Spleen (tissue), 13 donors: ENCODE measurements at places on chromosomes 7 and 10. TPM values are rescaled to one million over a fixed set of nuclear protein-coding genes. Genes with fewer than 3 reads are reported as not detected.

The PDK4 gene
- polyA plus RNA-seq: 21.1 TPM

The MMRN2 gene
- 5.9 TPM for polyA plus RNA-seq

The IKZF1 gene
- polyA plus RNA-seq: 36.4 TPM

DNA sequence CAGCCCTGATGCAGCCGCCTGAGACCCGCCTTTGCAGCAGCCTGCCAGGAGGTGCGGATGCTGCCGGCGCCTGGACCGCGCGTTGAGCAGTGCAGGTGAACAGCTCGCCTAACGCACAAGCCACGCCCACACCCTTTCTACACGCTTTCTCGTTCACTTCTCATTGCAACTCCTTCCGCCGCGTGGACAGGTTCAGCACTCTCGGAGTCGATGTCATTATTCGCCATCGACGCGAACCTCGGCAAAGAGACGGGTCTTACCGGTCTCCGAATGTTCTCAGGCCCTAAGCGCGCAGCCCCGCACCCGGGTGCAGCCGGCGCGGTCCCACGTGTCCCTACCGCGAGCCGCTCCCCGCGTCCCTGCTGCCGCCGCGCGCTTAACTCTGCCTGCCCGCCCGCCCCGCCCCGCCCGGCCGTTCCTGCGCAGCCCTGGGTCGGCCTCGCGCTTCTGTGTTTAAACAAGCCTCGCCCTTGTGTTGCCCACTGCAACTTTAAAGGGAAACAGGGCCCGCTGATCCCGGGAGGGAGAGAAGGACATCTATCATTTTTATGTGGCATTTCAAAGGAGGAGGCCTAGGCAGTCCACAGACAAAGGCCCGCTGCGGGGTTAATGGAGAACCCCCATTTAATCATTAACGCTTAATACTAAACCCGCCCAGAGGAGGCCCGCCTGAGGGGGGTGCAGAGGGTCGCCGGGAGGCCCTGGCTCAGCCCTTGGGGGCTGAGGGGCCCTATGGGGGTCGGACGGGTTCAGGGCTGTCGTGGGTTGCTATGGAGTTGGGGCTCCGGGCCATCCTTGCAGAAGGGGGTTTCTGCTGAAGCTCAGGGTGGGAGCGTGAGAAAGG is 128.5 kb downstream of the WDR11 start:
- no peaks in the 10 kb centered on the region for H3K36me3 ChIP-seq
- peaks cover 96% of the 10 kb centered on the region for H3K27me3 ChIP-seq
- H3K4me1 ChIP-seq: peaks cover 13% of the 10 kb centered on the region
- no peak for DNase-seq

DNA sequence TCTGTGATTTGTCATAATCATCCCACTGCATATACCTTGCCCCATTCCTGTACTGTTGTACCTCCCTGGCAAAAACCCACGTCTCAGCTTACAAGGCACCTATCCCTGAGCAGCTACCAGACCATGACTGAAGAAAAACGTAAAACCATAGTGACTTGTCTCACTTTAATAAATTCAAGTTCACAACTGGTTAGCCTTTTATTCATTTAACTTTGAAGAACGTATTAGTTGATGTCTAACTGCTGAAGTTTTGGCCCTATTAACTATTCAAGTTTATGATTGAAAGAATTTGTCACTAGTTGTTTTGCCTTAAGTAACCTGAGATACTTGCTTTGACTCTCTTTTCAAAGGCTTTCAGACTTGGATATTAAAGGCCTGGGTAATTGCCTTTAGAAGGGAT is 59.7 kb downstream of the GALNT11 start:
- no peaks in the 10 kb centered on the region for H3K27me3 ChIP-seq
- no peak overlapping the region for H3K4me3 ChIP-seq
- no peak for DNase-seq
- H3K27ac ChIP-seq: no peak overlapping the region
- no peaks in the 10 kb centered on the region for H3K4me1 ChIP-seq

GRCh38 chr10:6701289-6701688 is 121.2 kb upstream of the PRKCQ start:
- no peaks in the 10 kb centered on the region for H3K4me1 ChIP-seq
- no peak overlapping the region for H3K27ac ChIP-seq
- H3K4me3 ChIP-seq: no peak overlapping the region
- no peaks in the 10 kb centered on the region for H3K27me3 ChIP-seq
- H3K36me3 ChIP-seq: no peaks in the 10 kb centered on the region
- no peak for DNase-seq

GRCh38 chr10:8581521-8582225 is 527.2 kb downstream of the GATA3 start:
- no peak overlapping the region for H3K4me3 ChIP-seq
- H3K27me3 ChIP-seq: no peaks in the 10 kb centered on the region
- no peaks in the 10 kb centered on the region for H3K36me3 ChIP-seq
- no peaks in the 10 kb centered on the region for H3K4me1 ChIP-seq

- peak; percentile 89 for DNase-seq
- no peaks in the 10 kb centered on the region for H3K27me3 ChIP-seq
- no peaks in the 10 kb centered on the region for H3K36me3 ChIP-seq
- peaks cover 7% of the 10 kb centered on the region for H3K4me1 ChIP-seq
Measured at GRCh38 chr7:149713731-149714068, 59.7 kb downstream of the ZNF467 start.

DNA sequence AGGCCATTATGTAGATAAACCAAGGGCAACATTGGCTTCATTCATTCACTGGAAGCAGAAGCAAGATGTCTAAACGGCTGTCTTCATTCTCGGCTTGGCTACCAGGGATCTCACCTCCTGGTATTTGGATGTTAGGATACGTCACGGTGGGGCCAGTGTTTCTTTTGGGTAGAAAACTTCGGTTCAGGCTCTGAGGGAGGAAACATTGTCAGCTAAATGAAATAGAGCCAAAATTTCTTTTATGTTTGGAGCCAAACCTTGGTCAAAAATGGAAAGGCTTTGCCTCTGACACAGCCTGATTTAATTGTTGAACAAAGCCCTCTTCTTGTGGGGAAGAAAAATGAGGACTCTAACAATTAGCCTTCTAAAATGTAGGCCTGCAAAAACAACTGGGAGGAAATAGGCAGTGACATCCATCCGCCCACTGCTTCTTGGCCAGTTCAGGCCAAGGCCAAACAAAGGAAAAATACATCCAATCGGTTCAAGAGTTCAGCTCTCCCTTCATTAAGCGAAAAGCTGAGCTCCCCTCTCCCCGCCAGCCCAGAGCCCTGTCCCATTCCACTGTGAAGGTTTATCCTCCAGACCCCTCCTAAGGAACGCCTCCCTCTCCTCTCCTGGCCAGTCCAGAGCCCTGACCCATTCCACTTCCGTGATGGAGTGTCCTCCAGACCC is 44.4 kb downstream of the PFKFB3 start:
- peaks cover 34% of the 10 kb centered on the region for H3K36me3 ChIP-seq
- peaks cover 13% of the 10 kb centered on the region for H3K4me1 ChIP-seq
- no peak for DNase-seq
- no peak overlapping the region for H3K4me3 ChIP-seq
- no peaks in the 10 kb centered on the region for H3K27me3 ChIP-seq
- H3K27ac ChIP-seq: peak overlapping the region; percentile 56

GRCh38 chr7:135109976-135110375 is 37.9 kb upstream of the TMEM140 start:
- no peak for DNase-seq
- no peaks in the 10 kb centered on the region for H3K4me1 ChIP-seq
- no peak overlapping the region for H3K4me3 ChIP-seq

DNA sequence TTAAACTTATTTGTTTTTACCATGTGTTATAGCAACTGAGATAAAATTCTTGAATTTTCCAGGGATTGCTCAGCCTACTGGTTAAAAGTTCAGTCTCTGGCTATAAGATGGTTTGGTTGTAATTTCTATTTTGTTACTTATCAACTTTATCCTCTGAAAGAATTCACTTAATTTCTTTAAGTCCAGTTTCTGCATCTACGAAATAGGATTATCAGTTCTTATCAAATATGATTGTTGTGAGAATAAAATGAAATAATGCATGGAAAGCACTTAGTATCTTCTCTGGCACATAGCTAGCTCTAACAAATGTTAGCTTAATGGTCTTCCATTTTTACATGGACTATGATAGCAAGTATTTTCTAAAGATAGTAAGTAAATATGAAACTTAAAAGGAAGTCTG is 53.3 kb downstream of the SEMA3D start:
- no peaks in the 10 kb centered on the region for H3K36me3 ChIP-seq
- no peaks in the 10 kb centered on the region for H3K27me3 ChIP-seq
- no peaks in the 10 kb centered on the region for H3K4me1 ChIP-seq
- no peak overlapping the region for H3K4me3 ChIP-seq

DNA sequence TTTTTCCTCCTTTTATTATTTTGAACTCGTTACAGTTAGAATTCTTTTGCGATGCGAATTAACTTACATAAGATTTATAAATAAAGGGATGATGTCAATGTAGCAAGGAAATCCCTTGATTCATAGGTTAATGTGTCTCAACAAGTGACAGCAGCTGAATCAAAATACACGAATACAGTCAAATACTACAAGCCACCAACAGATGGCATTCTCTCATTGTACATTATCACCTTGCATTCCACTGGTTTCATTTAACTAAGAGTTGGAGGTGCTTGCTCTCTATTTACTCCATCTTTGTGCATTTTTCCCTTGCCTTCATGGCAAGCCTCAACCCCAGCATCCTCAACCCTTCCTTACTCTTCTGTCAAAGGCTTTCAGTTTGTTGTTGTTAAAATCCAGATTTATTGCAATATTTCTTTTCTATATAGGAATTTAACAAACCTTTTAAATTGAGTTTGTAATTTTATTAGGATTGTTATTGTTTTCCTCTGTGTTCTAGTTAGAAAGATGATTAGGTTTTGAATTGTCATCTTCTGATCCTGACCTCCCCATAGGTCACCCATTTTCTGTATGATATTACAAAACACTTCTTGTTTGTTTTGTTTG is 78.3 kb downstream of the SLC25A40 start:
- no peaks in the 10 kb centered on the region for H3K36me3 ChIP-seq
- no peak overlapping the region for H3K4me3 ChIP-seq
- DNase-seq: no peak
- H3K4me1 ChIP-seq: no peaks in the 10 kb centered on the region

DNA sequence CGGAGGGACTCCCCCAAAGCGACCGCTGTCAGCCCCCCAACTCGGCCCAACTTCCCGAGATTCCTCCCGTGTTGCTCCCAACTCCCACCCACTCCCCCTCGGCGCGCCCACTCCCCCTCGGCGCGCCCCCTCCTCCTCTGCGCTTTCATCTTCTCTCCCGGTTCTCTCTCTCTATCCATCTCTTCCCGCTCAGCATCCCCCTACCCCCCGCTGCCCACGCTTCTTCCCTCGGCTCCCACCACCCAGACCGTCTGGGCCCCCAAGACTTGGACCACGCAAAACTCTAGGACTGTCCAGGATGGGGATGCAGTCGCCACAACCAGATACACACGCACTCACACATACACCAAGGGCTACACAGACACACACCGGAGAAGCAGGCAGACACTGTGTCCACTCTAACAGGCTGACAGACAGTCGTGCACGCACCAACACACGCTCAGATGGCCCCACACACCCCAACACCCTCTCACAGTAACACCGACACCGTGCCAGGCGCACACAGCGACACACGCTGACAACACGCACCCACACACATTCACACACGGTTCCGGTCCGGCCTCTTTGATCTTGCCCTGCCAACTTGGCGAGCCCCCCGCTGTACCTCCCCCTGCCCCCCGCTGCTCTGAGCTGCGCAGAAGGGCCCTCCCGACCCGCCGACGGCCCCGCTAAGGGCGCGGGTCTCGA is 1.1 kb downstream of the GRID1 start:
- peak overlapping the region; percentile 44 for H3K4me3 ChIP-seq
- DNase-seq: peak; percentile 54
- no peak overlapping the region for H3K27ac ChIP-seq

- no peaks in the 10 kb centered on the region for H3K27me3 ChIP-seq
- H3K27ac ChIP-seq: peak within 1 kb of the TSS; percentile 91
- DNase-seq: peak; percentile 96
- H3K4me1 ChIP-seq: peaks cover 60% of the 10 kb centered on the region
- no peaks in the 10 kb centered on the region for H3K36me3 ChIP-seq
Measured at GRCh38 chr7:26291699-26292538, at the start of gene SNX10. Gene SNX10 (plus strand): TSS chr7:26291862. CDS start chr7:26346443, 54,581 bp downstream.

GRCh38 chr10:88858491-88858890 is 6.8 kb upstream of the ANKRD22 start:
- H3K27ac ChIP-seq: no peak overlapping the region
- H3K4me1 ChIP-seq: no peaks in the 10 kb centered on the region
- H3K4me3 ChIP-seq: no peak overlapping the region
- no peaks in the 10 kb centered on the region for H3K36me3 ChIP-seq
- DNase-seq: no peak
- H3K27me3 ChIP-seq: no peaks in the 10 kb centered on the region

DNA sequence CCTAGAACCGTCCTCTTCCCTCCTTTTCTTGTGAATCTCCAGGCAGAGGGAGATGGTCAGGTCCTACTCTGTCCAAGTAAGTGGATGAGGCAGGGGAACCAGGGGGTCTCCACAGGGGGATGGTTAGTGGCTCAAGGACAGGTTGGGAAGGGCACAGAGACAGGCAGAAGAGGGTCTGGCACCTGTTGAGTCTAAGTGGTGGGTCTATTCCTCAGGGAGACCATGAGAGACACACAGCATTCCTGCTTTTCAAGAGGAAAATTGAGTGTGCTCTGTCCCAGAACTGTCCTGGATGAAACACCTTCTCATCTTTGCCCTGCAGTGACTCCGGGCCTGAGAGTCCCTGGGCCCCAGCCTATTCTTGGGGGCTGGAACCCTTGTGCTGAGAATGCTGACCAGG is 184.8 kb upstream of the GALNT17 start:
- no peaks in the 10 kb centered on the region for H3K36me3 ChIP-seq
- DNase-seq: no peak
- no peaks in the 10 kb centered on the region for H3K4me1 ChIP-seq
- H3K27ac ChIP-seq: no peak overlapping the region

GRCh38 chr7:11726794-11727155 is 105.2 kb downstream of the THSD7A start:
- no peak for DNase-seq
- no peaks in the 10 kb centered on the region for H3K4me1 ChIP-seq
- H3K4me3 ChIP-seq: no peak overlapping the region
- no peak overlapping the region for H3K27ac ChIP-seq
- H3K36me3 ChIP-seq: no peaks in the 10 kb centered on the region

- no peaks in the 10 kb centered on the region for H3K27me3 ChIP-seq
- H3K36me3 ChIP-seq: no peaks in the 10 kb centered on the region
- DNase-seq: no peak
- H3K4me3 ChIP-seq: no peak overlapping the region
- no peaks in the 10 kb centered on the region for H3K4me1 ChIP-seq
Measured at GRCh38 chr10:91691981-91692380, 59.1 kb upstream of the PPP1R3C start.

- no peak overlapping the region for H3K4me3 ChIP-seq
- peaks cover 3% of the 10 kb centered on the region for H3K4me1 ChIP-seq
- no peaks in the 10 kb centered on the region for H3K27me3 ChIP-seq
- peak; percentile 56 for DNase-seq
- H3K36me3 ChIP-seq: peaks cover 7% of the 10 kb centered on the region
Measured at GRCh38 chr7:47525066-47525623, 56.8 kb downstream of the TNS3 start.

- no peaks in the 10 kb centered on the region for H3K36me3 ChIP-seq
- H3K4me3 ChIP-seq: no peak overlapping the region
- H3K4me1 ChIP-seq: no peaks in the 10 kb centered on the region
- H3K27ac ChIP-seq: no peak overlapping the region
- H3K27me3 ChIP-seq: peaks cover 5% of the 10 kb centered on the region
Measured at GRCh38 chr10:44394696-44395381, 9.9 kb upstream of the CXCL12 start.

- H3K36me3 ChIP-seq: no peaks in the 10 kb centered on the region
- no peaks in the 10 kb centered on the region for H3K4me1 ChIP-seq
- DNase-seq: no peak
- H3K27me3 ChIP-seq: no peaks in the 10 kb centered on the region
Measured at GRCh38 chr10:23314835-23315239, 29.8 kb downstream of the C10orf67 start.

GRCh38 chr10:97494863-97495506 is 3.2 kb downstream of the MMS19 start:
- no peak overlapping the region for H3K4me3 ChIP-seq
- H3K4me1 ChIP-seq: peaks cover 50% of the 10 kb centered on the region
- peak overlapping the region; percentile 30 for H3K27ac ChIP-seq
